Natural killer cell treated with Interleukin-12 subunit alpha and Interleukin-12 subunit beta and Interleukin-15 and Interleukin-18, amount 100 ng/mL, for 72 hours (primary cell): ENCODE measurements at places on chromosomes 2 and 18. TPM values are rescaled to one million over a fixed set of nuclear protein-coding genes. Genes with fewer than 3 reads are reported as not detected.

DNA sequence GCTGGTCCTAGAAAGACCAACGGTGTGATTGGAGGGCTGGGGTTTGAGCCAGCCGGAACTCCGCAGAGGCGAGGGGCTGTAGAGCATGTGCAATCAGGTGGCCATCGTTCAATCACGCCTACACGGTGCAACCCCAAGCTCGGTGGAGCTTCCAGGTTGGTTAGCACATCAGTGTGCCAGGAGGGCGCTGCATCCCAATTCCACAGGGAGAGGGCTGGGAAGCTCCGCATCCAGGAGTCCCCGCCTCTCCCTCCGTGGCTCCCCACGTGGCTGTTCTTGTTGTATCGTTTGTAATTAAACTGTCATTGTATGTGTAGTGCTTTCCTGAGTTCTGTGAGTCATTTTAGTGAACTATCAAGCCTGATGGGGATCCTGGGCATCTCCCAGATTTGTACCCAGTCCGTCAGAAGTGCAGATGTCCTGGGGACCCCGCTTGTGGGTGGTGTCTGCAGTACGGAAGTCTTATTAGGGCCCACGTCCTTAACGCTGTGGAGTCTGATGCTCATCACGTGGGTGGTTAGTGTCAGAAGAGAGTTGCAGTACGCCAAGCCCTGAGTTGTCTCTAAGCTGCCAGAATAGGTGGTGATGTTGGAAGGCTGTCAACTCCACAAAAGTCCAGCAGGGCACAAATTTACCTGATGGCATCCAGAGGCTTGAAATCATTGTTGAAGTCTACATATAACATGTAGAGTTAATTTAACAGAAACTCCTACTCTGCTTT, 20.6 kb upstream of the AMMECR1L start:
- no peak for DNase-seq

DNA sequence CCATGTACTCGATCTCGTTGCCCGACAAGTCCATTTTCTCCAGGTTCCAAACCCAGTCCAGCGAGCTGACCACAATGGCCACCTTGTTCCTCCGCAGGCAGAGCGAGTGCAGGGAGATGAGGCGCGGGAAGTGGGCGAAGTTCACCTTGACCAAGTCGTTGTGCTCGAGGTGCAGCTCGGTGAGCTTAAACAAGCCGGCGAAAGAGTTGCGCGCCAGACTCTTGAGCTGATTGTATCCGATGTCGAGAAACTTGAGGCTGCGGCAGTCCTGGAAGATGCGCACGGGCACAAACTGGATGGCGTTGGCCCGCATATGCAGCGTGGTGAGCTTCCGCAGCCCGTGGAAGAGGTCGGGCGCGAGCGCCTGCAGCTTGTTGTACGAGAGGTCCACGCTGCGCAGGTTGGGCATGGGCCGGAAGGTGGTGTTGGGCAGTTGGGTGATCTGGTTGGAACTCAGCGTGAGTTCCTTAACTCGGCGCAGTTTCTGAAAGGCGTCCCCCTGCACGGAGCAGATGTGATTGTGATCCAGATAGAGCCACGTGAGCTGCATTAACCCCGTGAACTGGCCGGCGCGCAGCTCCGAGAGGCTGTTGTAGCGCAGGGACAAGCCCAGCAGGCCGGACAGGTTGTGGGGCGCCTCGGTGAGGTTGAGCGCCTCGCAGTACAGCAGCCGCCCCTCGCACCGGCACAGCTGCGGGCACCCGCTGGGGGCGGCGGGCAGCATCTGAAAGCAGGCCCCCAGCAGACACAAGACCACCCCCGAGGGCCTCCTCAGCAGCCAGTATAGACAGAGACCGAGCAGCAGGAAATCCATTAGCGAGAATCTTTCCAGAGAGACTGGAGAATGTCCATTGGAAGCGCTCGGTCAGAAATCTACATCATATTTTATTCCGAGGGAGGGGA, 1.3 kb downstream of the LRRTM1 start:
- no peak for DNase-seq

DNAJC27 gene
- 4.9 TPM for total RNA-seq

DNA sequence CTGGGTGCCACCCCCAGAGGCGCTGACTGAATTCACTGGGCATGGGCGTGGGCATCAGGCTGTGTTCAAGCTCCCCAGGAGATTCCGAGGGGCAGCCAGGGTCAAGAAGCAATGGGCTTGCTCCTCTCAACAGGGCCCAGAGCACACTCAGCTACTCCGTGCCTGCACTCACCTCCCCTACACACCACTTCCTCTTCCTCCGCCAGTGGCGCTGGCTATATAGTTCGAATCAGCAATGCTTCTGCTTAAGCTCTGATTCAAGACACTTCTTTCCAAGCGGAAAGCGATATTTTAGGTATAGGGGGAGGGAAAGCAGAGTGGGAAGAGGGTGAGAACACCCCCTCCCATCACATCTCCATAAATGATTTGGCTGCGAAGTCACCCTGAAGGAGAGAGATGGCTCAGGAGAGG, 42.1 kb downstream of the CRACDL start:
- DNase-seq, result no peak

DNA sequence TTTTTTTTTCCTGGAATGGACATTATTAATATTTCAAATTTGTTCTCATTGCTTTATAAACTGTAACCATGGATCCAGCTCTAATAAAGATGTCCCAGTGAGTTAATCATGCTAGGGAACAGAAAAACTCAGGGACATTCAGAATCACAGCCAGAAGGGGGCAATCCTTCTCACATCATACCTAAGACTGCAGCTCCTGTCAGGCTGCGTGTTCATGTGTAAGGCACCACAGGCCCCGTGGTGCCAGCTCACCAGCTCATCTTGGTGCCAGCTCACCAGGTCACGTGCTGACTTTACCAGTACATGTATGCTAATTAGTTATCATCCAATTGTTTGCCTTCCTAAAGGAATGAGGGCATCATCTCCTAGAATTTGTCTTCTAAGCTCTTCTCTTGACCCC, 84.7 kb upstream of the NEDD4L start:
- DNase-seq, result no peak

DNA sequence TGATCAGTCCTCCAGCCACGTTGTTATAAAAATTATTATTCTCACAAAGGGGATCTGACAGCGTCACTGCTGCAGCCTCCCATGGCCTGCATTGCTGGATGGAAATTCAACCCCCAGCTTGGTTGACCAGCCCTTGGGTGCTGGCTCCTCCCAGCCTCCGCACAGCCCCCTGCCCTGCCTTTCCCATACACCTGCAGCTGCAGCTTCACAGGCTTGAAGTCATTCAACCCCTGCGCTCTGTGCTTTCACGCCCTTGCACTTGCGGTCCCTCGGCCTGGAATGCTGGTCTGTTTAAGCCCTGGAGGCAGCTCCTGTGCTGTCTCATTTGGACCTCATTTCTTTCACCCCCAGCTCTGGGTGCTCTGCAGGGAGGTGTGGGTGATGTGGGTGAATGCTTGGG, 860 bp upstream of the CD8A start:
- DNase-seq, result no peak

GRCh38 chr2:62287899-62288880, 92.3 kb downstream of the B3GNT2 start:
- peak; percentile 62 for DNase-seq

DNA sequence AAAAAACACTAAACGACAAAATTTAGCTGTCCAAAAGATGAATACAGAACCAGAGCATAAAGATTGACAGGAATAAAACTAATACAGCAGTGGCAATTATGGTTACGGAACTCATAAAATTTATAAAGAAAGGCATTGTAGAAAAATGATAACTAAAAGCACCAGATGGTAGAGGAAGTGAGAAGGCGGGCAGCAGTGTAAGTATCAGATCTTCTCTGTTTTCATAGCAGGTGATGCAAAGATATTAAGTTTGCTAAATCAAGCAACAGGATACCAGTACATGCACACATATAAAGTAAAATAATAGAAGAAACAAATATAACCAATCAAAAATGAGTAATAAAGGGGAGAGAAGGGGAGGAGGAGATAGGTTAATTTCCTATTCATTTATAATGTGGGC, 103.9 kb upstream of the MEX3C start:
- no peak for DNase-seq

CPLX4 gene
- not detected for total RNA-seq

TNP1 gene
- not detected for total RNA-seq

GAREM1 gene
- not detected for total RNA-seq

- no peak for DNase-seq
These were observed 62.2 kb downstream of the HAUS1 start for GRCh38 chr18:46166261-46166970.

CFAP221 gene
- not detected for total RNA-seq

DNA sequence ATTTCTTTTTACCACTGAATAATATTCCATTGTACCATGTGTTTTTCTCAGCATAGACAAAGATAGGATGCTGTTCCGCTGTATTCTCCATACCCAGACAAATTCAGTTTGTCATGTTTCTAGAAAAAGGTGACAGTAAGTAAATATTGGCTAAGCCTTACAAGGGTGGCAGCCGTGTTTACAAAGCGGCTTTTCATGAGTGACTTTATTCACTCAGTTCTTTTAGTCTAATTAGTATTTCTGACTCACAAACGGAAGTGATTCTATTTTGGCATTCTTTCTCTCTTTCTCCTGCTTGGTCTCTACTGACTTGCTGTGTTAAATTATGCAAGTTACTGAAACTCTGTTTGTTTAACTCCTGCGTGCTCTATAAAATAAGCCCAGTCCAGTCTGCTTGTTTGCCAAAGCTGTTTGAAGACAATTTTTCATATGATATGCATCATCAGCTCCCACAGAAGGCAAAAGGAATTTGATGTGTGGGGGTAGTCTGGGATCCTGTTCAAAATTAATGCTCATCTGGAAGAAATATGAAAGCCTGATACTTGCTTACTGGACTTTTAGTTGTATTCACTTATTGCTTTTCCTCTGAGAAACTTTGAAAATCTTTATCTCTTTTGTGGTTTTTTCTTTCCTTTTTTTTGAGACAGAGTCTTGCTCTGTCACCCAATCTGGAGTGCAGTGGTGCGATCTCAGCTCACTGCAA, 2.3 kb upstream of the PLEKHH2 start:
- no peak for DNase-seq

DNA sequence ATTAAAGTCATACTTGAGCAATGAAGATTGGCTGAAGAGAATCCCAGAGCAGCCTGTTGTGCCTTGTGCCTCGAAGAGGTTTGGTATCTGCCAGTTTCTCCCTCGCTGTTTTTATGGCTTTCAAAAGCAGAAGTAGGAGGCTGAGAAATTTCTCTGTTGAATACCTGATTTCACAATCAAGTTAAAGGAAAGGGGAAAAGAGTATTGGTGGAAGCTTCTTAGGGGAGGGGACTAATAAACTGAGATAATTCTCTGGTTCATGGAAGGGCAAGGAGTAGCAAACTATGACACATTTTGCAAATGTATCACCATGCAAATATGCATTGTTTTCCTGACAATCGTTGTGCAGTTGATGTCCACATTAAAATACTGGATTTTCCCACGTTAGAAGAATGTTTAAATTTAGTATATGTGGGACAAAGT, at the start of gene IL1B:
Gene IL1B (minus strand): TSS at position 85 of the 423 bp plus-strand sequence. CDS start 550 bp downstream, outside the sequence.
- DNase-seq, result no peak

DNA sequence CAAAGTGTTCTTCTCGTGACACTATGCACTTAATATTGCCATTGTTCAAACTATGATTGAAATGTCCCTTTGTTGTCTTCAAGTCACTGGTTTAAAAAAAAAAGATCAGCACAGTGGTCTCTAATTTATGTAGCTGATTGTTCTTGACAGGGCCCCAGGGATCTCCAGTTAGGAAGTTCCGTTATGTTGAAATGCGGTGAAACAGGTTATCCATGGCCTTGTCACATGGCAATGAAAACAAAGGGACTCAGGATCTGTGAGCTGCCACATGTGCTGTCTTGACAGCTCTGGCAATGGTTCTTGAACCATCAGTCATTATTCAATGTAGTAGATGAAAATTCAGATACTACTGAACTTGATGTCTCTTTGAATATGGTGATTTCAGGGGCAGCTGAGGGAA, 147.4 kb downstream of the SETBP1 start:
- no peak for DNase-seq

REG1A gene
- total RNA-seq, result not detected

- DNase-seq, result no peak
These were observed 43.4 kb downstream of the KIAA1328 start for GRCh38 chr18:36872329-36872728.

GRCh38 chr2:120659275-120659977, 76.2 kb upstream of the GLI2 start:
- DNase-seq, result no peak

GRCh38 chr2:65071499-65072180, 15.4 kb downstream of the CEP68 start:
- DNase-seq, result no peak

DNA sequence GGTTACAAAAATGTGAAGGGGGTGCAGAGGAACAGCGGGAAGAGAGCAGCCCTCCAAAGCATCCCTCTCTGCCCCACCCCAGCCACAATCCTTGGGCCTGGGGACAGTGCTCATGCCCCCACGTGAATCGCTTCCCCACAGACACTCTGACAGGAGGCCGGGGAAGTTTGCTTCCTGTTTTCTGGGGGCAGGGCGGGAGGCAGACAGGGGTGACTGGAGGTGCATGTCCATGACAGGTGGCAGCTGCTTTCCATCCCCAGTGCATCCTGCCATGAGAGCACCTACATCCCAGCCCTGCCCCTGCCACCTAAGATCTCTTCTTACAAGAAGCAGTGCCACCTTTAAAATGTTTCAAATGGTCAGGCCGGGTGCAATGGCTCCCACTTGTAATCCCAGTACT, 47.2 kb upstream of the UBE2F start:
- DNase-seq, result no peak

SP140 gene
- 55.3 TPM for total RNA-seq
